ENCODE measurements at places on chromosomes 6 and 20. TPM values are rescaled to one million over a fixed set of nuclear protein-coding genes. Genes with fewer than 3 reads are reported as not detected.

Gene PCMTD2
- total RNA-seq = 30.9 TPM

Gene ZHX3
- 8.4 TPM for total RNA-seq

Gene ROMO1
- total RNA-seq = 178 TPM

Gene PPT2
- total RNA-seq = 19.3 TPM

Gene TFAP2A
- total RNA-seq = 0.50 TPM

Gene MRPS18B
- total RNA-seq = 59.2 TPM

Gene CPXM1
- total RNA-seq = not detected

Gene FOXS1
- 0.96 TPM for total RNA-seq

Gene COX4I2
- not detected for total RNA-seq

Gene LY6G6C
- total RNA-seq = not detected

Gene EYS
- 0.92 TPM for total RNA-seq

Gene TRERF1
- total RNA-seq = 14.7 TPM

Gene SYTL3
- total RNA-seq = 0.52 TPM

Gene COL21A1
- 0.14 TPM for total RNA-seq

Gene LTB
- total RNA-seq = not detected

Gene SALL4
- total RNA-seq = 0.59 TPM

Gene POLR1C
- total RNA-seq = 38.1 TPM

Gene RNF144B
- total RNA-seq = 0.29 TPM

Gene FKBP5
- 6.5 TPM for total RNA-seq

Gene ZNF165
- 1.5 TPM for total RNA-seq

Gene NKAIN4
- 0.61 TPM for total RNA-seq

Gene PTK6
- total RNA-seq = 0.79 TPM

Gene ZNF341
- total RNA-seq = 2.8 TPM

Gene FRK
- total RNA-seq = 3.1 TPM

Gene CLIC5
- total RNA-seq = 0.47 TPM

Gene PRDM13
- total RNA-seq = not detected

Gene MEP1A
- total RNA-seq = not detected
